ENCODE measurements at places on chromosomes 6 and 20.

- DNase-seq = no peak
Observed at GRCh38 chr20:56628873-56629463, at the start of gene TFAP2C. Gene TFAP2C (plus strand): TSS chr20:56629306. CDS start chr20:56629545, 239 bp downstream.

- DNase-seq = no peak
Observed at GRCh38 chr6:54987633-54988290, 141.2 kb downstream of the FAM83B start.

GRCh38 chr20:53884859-53885541 lies 185.4 kb downstream of the BCAS1 start:
- peak; percentile 27 for DNase-seq

DNA sequence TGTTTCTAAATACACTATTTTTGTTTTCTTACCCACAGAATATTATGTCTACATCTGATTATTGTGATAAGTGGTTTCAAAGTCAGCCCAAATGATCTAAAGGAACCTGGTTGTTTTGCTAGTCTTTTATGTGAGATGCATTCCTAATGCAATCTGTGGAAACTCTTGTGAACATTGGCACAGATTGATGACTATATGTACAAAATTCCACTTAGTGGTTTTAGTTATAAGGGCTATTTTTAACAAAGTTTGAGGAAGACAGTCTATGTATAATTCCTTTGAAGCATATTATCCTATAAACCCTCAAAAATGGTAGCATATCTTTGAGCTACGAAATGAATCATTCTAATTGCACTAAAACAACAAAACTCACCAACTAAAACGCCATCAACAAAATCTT lies 140.9 kb downstream of the GRIK2 start:
- DNase-seq = no peak

DNA sequence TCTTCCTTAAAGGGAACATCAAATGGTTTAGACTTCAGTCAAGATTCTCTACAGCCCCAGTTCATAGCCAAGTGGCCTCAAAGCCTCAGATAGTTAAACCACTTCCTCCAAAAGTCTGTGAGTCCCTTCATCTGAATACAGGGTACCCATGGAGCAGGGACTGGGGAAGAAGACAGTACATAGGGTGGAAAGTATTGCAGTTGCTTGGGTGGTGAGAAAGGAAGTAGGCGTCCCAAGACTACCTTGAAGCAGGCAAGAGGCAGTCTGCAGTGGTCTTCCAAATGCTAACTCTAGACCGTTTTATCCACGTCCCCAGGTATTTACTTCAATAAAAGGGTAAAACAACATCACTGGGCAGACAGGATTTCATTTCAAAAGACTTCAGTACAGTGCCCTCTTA lies 2.0 kb downstream of the FYN start:
- peak; percentile 50 for DNase-seq

DNA sequence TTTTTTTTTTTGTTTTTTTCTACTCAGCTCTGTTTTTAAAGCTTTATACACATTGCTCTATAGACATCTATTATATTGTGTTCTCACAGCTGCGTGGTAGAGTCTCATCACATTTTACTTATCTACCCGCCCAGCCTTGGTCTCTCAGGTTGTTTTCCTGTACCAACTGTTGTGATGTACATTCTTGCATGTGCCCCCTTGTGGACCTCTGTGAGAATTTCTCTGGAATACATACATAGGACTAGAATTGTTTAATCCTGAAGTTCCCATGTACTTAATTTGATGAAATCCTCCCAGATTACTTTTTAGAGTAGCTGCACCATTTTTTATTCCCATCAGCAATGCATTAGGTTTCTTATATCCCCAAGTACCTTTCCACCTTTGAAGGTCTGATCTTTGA lies 40.4 kb upstream of the TINAG start:
- DNase-seq = peak; percentile 4

DNA sequence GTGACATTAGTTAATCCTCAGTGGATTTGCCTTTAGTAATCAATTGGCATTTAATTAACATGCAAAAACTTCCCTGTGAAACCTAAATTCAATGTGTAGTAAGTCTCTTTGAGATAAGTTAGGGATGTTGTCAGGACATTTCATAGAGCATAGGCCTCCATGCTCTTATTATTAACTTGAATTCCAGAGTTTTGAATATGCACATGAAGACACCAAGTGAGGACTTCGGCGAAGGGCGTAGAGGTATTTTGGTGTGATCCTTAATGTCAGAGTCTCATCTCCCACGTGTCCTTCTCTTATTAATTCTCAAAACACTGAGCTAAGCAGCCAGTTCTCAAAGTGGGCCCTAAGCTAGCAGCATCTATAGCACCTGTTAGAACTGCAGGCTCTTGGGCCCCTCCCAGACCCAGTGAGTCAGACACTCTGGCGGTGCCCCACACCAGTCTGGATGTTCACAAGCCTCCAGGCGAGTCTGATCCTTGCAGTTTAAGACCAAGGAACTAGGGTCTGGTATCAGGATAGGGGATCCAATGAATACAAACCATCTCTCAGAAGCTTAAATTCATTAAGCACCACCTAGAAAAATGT lies 292.1 kb downstream of the QKI start:
- DNase-seq = no peak

DNA sequence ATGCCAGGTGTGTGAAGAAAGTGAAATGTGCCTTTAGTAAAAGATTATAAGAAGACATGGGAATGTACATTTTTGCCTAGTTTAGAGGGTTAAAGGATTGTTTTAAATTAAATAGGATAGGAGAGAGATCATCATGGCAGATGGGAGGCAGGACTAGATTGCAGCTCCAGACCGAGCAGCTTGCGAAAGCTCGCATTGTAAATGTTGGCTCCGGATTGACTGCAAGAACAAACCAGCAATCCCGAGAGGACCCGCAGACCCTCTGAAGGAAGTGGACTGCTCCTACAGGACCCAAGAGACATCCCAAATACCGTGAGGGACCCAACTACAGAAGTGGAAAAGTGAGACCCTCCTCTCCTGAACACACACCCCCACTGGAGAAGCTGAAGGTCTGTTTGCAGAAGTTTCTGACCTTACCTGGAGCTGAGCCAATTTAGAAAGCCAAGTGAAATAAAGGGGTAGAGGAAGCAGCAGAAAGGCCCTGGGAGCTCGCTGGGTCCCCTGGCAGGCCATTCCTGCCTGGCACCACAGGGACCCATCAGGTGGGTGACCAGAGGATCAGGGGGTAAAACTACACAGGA lies 30.0 kb upstream of the TPD52L1 start:
- no peak for DNase-seq

GRCh38 chr20:59192533-59192896 lies 28.9 kb downstream of the ZNF831 start:
- DNase-seq = no peak

DNA sequence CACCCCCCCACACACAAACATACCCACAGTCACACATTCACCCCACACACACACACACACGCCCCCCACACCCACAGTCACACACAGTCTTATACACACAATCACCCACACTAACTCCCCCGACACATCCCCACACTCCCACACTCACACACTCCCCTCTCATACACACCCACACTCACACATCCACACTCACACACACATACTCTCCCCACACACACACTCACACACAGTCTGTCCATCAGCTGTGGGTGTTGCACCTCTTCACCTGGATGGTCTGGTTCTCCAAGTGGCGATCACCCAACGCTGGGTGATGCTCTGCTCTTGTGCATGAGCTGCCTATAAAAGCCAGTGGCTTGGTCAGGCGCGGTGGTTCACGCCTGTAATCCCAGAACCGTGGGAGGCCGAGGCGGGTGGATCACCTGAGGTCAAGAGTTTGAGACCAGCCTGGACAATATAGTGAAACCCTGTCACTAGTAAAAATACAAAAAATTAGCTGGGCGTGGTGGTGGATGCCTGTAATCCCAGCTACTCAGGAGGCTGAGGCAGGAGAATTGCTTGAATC lies 158.9 kb downstream of the SMOC2 start:
- no peak for DNase-seq

GRCh38 chr20:23270382-23270911 lies 80.1 kb upstream of the NXT1 start:
- DNase-seq = no peak

DNA sequence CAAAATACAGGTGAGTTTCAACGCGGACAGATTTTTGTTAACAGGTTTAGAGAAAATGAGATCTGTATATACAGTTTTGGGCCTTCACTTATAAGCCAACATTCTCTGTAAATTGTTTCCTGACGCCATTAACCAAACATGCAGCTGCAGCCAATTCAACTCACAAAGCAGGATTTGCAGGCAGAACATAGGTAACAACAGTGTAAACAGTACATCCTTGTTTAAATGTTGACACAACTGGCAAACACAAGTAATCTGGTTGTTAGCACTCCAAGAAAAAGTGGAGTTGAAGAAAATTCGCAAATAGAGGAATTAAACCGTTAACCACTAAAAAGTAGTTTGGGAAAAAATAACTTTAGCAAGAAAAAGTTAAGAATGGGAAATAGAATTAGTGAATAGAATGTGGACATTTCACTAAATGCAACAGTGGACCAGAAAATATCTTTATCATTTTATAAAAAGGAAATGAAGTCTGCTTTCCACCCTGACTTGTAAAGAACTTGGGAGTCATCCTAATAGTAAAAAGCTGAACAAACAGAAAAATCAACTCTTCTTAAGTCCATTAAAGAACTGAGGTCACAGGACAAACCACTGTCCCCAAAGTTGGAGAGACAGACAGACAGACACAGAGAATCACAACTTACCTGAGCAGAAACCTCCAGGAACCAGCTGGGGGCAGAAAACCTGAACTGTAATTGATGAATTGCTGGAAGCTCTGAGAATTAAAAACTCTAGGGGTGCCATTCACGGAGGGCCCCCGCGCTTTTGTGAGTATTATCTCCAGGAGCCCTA lies 10.1 kb downstream of the SMIM28 start:
- DNase-seq = no peak

DNA sequence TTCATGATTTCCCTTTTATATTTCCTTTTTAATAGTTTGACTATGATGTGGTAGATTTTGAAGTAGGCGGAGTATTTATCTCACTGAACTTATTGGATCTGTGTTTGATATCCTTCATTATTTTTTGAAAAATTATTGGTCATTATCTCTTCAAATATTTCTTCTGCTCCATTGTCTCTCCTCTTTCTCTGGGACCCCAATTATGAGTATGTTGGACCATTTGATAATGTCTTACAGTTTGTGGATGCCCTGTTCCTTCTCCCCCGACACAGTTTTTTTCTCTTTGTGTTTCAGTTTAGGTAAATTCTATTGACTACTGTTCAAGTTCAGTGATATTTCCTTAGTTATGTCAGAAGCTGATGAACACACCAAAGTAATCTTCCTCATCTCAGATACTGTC lies 49.4 kb upstream of the COL10A1 start:
- DNase-seq = no peak

GRCh38 chr20:54364919-54365318 lies 110.5 kb upstream of the DOK5 start:
- DNase-seq = no peak

DNA sequence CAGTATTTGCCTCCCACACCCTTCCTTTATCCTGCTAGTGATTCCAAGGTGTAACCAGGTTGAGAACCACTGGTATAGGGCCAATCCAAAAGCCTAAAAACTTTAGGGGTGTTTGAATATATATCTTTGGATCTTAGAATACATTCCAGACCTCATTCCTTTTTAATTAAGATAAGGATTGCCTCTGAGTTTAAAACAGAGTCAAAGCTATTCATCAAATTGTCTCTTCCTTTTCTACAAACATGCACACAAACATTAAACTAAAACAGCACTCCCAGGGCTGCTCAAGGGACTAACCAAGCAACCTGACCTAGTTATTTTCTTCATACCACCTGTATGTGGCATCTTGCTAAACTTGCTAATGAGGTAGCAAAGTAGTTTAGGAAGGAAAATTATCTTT lies 22.1 kb upstream of the COL9A1 start:
- no peak for DNase-seq

DNA sequence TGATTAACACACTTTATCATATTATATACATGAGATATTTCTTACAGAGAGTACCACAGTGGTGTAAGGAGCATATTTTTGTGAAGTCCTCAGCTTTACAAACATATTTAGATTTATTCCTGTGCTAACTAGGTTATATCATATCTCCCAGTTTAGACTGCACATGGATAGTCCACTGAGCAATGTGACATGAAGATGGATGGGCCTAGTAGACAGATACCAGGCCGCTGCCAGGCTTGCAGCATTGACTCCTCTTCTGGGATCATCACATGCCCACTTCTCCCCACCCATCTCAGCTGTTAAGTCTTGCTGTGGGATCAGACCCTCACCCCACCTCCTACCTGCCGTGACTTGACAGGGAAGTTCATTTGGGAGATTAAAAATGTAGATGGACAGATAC lies 95.8 kb downstream of the SLX4IP start:
- no peak for DNase-seq

GRCh38 chr20:23655491-23656211 lies 17.9 kb upstream of the CST3 start:
- DNase-seq = no peak

DNA sequence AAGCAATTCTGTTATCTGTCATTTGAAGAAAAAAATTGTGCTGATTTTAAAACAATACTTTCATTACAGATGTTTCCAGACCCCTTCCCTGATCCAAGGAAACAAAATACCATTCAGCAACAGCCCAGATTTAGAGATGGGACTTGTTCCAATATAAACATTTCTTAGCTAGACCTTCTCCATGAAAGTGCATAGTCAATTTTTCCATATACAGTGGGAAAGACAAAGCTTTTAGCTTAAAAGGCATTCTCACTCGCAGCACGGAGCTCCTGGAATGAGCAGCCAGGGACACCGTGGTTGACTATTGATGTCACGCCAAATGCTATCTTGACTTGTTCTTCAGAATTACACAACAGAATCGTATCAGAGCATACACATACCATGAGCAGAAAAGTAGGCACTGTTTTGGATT lies 21.5 kb downstream of the LAMA4 start:
- no peak for DNase-seq

- no peak for DNase-seq
Observed at GRCh38 chr6:6470123-6470522, 118.4 kb upstream of the LY86 start.

DNA sequence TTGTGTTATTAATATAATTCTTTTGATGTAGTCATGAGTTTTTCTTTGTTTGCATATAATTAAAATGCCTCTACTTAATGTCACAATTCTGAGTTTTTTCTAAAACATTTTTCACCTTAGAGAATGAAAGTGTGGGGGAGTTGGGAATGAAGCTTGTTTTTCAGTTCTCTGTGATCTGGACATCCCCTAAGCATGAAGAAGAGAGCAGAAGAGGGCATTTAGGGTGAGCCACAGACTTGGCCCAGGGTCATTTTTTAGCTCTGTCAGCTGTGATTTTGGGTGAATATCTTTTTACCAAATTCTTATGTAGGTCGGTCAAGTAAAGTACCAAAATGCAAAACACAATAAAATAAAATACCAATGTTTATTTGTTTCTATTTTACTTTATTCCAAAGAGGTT lies 3.9 kb downstream of the OTOR start:
- DNase-seq = no peak

GRCh38 chr6:42769836-42770235 lies 12.0 kb upstream of the BICRAL start:
- no peak for DNase-seq

Measured in T-helper 2 cell (primary cell).